ENCODE measurements at places on chromosomes 7 and 10.

GRCh38 chr7:107678110-107678753, 17.6 kb downstream of the SLC26A4 start:
- DNase-seq: no peak

GRCh38 chr7:7867846-7868571, 100.6 kb upstream of the GLCCI1 start:
- DNase-seq: no peak

- no peak for DNase-seq
Measured at GRCh38 chr10:68435803-68436202, 28.7 kb upstream of the RUFY2 start.

GRCh38 chr7:2622869-2623697, 8.7 kb upstream of the TTYH3 start:
- no peak for DNase-seq

GRCh38 chr10:4359003-4359402, 467.0 kb upstream of the AKR1E2 start:
- DNase-seq: no peak

- no peak for DNase-seq
Measured at GRCh38 chr7:3073763-3074458, 30.2 kb upstream of the CARD11 start.

- no peak for DNase-seq
Measured at GRCh38 chr10:11170993-11171851, 153.6 kb downstream of the CELF2 start.

- no peak for DNase-seq
Measured at GRCh38 chr7:28144266-28144665, 36.3 kb downstream of the JAZF1 start.

DNA sequence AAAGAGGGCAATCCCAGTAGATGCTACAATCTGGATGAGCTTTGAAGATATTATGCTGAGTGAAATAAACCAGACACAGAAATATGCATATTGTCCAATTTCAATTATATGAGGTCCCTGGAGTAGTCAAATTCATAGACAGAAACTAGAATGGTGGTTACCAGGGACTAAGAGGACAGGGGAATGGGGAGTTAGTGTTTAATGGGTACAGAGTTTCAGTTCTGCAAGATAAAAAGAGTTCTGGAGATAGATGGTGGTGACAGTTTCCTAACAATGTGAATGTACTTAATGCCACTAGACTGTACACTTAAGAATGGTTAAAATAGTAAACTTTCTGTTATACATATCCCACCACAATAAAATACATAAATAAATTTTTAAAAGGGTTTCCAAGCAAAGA, 236.6 kb downstream of the ELMO1 start:
- no peak for DNase-seq

DNA sequence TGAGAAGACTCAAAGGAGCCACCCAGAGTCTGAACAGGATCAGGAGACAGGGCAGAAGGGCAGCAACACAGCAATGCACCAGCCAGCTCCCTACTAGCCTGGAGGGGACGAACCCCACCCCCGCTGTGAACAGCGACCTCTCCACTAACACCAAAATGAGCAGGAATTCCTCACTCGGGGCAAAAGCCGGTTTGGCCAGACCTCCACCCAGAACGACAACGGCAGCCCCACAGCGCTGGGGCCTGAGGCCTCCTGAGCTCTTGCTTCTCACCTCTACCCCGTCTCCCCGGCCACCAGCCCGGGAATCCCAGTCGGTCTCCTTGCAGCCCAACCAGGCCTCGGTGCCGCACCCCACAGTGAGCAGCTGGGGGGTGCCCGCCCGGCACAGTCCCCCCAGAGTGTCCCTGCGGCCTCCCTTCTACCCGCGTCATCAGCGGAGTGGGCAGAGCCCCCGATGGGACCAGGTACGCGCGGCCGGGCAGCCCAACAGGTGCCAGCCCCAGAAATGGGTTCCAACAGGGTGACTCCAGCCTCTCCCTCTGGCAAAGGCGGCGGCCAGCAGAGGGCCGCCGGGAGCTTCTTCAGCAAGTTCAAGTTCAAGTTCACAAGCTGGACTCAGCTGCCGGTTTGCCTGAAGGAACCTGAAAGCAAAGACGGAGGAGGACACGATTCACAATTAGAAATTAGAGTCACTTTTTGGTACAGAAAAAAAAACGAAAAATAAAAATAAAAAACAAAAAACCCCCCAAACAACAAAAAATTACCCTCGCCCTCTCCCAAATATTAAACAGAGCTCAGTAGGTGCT, 129.0 kb downstream of the MARCHF5 start:
- DNase-seq: no peak

DNA sequence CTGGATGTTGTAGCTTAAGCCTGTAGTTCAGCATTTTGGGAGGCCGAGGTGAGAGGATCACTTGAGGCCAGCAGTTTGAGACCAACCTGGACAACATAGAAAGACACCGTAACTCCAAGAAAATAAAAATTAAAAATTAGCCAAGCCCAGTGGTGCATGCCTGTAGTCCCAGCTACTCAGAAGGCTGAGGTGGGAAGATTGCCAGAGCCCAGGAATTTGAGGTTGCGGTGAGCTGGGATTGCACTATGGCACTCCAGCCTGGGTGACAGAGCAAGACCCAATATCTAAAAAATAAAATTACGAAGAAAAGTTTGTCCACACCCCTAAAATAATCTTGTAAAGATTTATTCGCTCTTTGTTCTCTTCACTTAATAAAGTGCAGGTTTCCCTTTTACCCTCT, 951.0 kb downstream of the TYW1 start:
- no peak for DNase-seq

GRCh38 chr7:117665368-117665767, 185.5 kb downstream of the CFTR start:
- no peak for DNase-seq

- DNase-seq: no peak
Measured at GRCh38 chr10:91477236-91477635, 67.1 kb downstream of the HECTD2 start.

GRCh38 chr7:43137811-43138210, 25.4 kb downstream of the HECW1 start:
- no peak for DNase-seq

DNA sequence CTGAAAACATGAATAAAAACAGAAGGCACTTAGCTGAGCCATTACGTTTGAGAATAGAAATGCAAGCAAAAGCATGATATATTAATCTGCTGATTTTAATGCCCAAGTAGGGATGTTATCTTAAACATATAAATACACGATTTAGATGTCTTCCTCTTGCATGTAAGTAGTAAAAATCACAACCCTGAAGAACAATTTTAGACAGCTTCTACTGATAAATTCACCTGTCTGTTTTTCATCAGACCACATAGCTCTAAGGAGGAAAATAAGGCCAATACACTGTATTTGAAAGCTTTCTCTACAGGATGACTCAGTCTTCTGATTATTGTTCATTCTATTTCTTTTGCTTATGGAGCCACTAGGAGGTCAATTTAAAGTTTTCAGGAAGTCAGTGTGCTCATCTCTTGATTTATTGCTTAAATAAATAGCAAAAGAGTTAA, 210.9 kb upstream of the CHRM2 start:
- no peak for DNase-seq

- DNase-seq: no peak
Measured at GRCh38 chr10:35781643-35782035, 139.5 kb upstream of the FZD8 start.

DNA sequence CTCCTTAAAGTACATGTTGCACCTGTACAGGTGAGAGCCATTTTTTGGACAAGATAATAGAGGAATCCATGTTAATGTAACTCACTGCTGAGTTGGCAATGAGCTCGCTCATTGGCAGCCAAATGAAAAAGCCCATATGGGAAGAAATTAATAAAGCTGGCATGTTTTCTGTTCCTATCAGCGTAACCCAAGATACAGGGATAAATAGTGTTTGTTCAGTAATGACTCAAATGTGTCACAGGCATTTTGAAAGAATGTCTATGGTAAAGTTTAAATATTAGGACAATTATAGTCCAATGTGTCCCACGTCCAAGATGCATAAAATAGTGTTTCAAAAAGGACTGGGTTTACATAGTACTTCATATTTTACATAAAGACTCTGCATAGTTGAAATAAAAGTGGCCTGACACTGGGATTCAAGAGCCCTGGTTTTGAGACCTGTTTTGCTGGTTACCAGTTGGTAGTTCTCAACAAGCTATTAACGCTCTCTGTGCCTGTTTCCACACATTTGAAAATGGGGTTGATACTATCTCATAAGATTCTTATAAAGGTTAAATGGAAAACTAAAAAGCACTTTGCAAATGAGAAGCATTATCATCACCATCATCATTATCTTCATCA, 49.1 kb downstream of the MTURN start:
- DNase-seq: no peak

DNA sequence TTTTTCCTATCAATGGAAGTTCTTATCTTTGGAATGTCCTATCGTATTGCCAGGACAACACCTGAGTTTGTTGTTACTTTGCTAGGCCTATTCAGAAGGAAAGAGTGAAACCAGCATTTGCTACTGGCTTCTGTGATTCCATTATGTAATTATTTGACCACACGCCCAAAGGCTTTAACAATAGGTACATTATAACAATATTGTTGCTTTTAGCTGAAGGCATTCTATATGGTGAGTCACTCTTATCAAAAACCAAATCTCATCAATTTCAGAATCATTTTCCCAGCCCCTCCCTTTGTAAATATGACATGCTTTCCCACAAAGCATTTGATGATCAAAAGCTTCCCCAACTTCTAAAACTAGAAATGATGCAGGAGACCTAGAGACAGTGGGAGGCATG, 294.4 kb upstream of the NEBL start:
- no peak for DNase-seq

GRCh38 chr10:19931894-19932590, 115.8 kb downstream of the PLXDC2 start:
- no peak for DNase-seq

DNA sequence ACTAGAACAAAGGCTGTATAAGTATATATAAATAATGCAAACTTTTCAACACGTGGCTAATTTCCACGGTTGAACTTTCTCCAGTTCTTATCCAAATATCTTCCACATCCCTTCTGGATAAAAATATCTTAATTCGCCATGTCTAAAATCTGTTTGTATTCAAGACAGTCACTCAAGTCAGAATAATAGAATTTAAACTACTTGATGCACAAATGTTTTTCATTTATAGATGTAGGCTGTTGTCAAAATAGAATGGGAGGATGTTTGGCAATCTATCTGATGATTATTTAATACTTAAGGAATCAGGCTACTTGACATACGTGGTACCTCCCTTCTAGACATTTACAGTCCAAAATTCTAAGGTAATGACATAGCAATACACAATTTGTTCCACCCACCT, 204.3 kb downstream of the TWIST1 start:
- DNase-seq: no peak
